CD4-positive, alpha-beta T cell treated with Interleukin-10 for 1 hour (primary cell): ENCODE measurements at places on chromosomes 5 and 9.

- DNase-seq: no peak
Measured at GRCh38 chr5:128378196-128378595, 159.8 kb downstream of the FBN2 start.

DNA sequence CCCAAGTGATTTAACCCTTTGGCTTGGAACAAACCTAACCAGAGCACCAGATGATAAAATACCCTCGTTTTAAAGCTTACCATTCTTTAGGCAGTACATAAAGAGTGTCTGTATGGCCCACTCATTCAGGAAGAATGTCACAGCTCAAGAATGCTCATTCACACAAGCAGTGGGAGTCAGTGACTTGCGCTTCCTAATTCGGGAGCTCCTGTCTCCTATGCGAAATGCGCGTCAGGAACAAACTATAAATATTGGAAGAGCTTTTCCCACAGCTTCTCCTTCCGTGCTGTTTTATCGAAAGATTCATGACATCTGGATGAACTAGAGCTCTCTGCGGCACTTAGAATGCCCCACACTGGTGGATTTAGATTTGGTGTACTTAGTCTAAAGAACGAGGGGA is 66.6 kb downstream of the NTRK2 start:
- no peak for DNase-seq

- no peak for DNase-seq
Measured at GRCh38 chr9:108784998-108785397, 70.8 kb downstream of the ACTL7B start.

GRCh38 chr5:131254741-131255140 is 9.1 kb upstream of the CDC42SE2 start:
- no peak for DNase-seq

GRCh38 chr9:85645909-85646627 is 95.7 kb downstream of the AGTPBP1 start:
- DNase-seq: peak; percentile 22

DNA sequence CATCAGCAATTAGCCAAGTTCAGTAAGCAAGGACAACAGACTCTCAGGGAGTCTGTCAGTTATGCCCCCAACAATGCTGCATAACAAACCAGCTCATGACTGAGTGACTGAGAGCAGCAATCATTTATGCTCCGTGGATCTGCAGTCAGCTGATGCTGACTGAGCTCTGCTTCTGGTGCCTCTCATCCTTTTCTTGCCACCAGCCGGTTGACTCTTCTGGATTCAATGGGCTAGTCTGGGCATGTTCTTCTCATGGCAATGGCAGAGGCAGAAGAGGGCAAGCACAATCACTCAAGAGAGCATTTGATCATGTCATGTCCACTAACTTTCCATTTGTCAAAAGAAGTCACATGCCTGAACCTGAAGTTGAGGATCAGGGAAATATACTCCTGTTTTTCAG is 157.0 kb upstream of the NTRK2 start:
- DNase-seq: no peak

- DNase-seq: no peak
Measured at GRCh38 chr9:13181652-13182051, 97.8 kb downstream of the MPDZ start.

DNA sequence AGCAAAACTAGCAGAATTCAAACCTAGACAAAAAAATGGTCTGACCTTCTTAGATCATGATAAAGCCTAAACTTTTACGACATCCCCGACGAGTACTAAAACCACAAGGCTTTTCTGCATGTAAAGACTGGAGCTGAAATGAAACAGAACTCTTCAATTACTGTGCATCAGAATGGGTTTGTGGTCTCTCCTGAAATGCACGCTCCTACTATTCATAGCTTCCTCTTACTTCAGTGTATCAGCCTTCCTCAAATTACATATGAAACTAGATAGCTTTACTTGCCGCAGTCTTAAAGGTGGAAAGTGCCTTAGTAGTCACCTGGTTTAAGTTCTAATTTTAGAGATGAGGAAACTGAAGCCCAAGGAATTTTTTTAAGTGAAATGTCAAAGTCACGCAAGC is 24.6 kb upstream of the MED10 start:
- DNase-seq: no peak

DNA sequence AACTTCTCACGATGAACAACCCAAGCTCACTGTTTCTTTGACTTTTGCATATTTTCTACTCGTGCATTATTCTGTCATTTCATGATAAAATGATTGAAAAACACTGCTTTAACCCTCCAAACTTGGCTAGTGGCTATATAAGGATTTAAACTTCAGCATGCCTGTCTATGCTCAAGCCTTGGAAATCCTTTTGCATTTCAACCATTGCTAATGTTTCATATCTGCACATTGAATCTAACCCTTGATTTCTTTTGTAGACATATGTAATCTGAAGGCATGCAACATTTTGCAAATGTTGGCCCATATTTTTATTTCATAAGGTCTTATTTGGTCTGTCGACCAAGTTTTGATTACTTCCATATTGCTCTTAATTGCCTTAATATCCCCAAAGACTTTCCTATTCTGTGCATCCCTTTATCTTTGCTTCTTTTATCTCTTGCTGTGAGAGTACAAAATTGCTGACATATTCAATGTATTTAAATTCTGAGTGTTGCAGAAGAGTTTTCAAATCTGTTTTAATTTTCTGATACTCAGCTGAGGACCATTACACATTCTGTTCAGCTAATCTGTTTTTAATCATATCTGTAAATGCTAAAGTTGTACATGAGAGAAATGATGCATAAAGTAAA is 403.7 kb upstream of the ZNF608 start:
- no peak for DNase-seq
